Bronchial epithelial cell (primary cell): ENCODE measurements at places on chromosomes 12 and 14. TPM values are rescaled to one million over a fixed set of nuclear protein-coding genes. Genes with fewer than 3 reads are reported as not detected.

OR4K13 gene
- not detected in 2 replicates for total RNA-seq

ACSS3 gene
- total RNA-seq: 0.26 and 1.1 TPM in 2 replicates

GPRC5D gene
- total RNA-seq: 0.77 TPM in 1 of 2 replicates, not detected in the other

GALNT6 gene
- 14.0 and 39.2 TPM in 2 replicates for total RNA-seq
